ENCODE measurements at places on chromosomes 4 and X.
A peak's percentile ranks its signal among the peaks of the same experiment; 100 is the strongest.

DNA sequence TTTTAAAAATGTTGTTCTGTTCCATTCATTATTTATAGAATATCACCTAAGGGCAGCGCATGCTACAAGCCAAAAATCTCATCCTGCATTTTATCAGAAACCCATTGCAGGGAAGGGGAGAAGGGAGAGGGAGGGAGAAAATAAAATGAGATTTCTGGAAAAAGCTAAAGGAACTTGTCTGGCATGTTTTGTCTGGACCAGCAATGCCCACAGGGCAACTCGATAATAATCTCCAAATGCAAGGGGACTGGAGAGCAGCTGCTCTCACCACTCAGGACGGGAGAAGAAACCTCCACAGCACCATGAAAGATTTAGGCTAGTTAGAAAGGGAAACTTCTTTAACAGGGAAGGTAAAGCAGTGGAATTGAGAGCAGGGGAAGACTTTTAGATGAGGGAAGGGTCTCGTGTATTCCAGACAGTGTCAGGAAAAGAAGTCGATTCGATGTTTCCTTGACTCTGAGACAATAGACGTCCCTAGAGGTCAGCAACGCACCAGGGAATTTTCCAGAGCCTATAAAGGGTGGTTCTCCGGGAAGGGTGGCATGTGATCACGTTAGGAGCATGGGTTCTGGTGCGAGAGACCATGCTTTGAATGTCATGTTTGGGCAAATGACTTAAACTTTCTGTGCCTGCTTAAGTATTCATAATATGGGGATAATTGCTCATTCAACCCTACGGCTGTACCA lies 132.2 kb upstream of the NDP start:
- no peak for DNase-seq

DNA sequence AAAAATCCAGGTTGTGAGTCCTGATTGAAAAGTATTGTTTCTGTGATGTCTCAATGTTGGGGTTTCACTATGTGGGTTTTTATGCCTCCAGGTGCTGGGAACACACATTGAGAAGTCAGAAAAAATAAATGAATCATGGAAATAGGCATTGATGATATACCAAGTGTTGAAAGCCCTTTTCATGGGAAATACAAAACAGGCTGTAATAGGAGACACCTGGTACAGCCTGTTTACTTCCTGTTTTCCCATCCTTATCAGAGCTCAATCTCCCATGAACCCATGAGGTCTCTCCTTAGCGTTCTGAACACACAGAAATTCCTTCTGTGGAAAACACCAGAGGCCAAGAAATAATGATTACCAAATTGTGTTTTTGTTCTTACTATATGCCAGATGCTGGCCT lies 106.3 kb upstream of the BOD1L1 start:
- DNase-seq, result no peak

- DNase-seq, result no peak
Measured at GRCh38 chr4:153154007-153154975, 50.0 kb upstream of the TRIM2 start.

DNA sequence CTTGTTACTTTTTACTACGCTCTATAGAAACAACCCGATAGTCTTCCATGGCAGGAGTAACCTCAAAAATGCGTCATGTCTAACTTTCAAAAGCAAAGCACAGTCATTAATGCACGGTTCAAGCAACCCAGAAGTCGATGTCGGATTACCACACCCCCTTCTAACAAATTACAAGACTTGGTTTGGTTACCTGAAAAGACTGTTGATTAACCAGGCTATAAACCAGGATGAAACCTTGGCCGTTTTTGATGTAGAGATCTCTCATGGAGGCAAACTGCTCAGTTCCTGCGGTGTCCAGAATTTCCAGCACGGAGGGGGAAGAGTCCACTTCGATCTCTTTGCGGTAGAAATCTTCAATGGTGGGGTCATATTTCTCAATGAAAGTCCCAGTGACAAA lies 2.4 kb downstream of the RAP2C start:
- no peak for DNase-seq

DNA sequence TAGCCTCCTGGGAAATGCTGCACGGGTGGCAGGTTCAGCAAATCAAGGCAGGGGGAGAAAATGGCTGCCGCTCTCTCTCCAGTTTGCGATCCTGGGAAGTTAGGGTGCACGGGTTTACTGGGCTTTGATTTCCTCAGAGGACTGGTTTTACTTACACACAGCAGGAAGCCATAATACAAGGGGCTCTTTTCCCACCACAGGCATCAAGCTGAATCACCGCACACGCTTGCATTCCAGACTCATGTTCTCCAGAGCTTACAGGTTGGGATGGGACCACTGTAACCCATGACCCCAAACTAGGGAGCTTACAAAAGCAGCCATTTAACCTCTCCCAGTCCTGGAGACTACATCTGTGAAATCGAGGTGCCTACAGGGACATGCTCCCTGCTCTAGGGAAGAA lies 159.8 kb downstream of the DHRSX start:
- no peak for DNase-seq

GRCh38 chr4:184364100-184364921 lies 110.0 kb downstream of the IRF2 start:
- no peak for DNase-seq

GRCh38 chr4:35993606-35994005 lies 250.7 kb downstream of the ARAP2 start:
- DNase-seq, result peak; percentile 3

DNA sequence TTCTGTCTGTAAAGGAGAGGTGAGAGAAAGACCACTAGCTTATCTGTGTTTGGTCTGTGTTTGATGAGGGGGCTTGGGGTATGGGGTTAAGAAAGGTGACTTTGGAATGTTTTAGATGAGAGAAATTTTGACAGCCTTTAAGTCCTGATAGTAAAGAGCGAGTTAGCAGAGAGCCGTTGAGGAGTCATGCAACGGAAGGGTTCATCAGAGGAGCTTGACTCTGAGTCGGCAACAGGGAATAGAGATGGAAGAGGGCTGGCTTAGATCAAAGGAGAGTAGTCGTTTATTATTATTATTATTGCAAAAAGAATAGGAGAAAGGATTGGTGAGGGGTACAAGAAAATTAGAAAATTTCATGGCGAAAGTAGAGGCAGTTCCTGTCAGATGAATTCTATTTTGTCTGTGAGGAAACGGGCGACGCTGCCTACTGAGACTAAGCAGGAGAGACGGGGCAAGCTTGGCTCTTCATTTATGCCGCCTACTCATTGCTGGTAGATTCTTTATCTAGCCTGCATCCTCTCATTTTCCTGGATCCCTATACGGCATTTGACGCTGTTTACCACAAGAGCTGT lies 473 bp upstream of the VAMP7 start:
- DNase-seq, result peak; percentile 61

DNA sequence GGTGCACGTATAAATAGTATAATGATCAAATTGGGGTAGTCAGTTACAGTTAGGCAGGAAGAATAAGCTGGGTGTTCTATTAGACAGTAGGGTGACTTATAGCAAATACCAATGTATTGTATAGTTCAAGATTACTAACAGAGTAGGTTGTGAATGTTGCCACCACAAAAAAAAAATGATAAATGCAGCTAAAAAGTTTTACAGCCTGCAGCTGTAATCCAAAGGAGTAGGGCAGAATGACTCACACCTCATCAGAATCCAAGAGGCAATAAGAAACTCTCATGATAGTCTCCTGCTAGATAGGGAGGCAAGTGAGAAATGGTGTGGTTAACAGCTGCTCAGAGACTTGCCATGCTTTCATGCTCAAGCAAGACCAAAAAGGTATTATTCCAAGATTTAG lies 19.6 kb upstream of the TCEAL4 start:
- no peak for DNase-seq

DNA sequence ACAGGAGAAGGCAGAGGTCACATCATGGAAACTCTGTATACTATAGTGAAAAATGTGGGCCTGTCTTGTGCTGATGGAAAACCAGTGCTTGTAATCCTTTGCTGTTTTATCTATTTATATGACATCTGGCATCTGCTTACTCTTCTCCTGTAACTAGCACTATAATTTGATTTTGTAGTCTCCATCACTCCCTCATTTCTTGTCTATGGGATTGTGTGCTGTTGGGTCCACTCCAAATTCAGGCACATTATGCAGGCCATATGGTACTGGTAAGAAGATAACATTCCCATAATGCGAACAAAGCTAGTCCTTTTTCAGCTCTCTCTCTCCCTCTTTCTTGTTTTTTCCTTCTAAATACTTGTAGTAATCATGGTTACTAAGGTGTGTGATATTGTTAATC lies 581.2 kb upstream of the IGFBP7 start:
- DNase-seq, result no peak

DNA sequence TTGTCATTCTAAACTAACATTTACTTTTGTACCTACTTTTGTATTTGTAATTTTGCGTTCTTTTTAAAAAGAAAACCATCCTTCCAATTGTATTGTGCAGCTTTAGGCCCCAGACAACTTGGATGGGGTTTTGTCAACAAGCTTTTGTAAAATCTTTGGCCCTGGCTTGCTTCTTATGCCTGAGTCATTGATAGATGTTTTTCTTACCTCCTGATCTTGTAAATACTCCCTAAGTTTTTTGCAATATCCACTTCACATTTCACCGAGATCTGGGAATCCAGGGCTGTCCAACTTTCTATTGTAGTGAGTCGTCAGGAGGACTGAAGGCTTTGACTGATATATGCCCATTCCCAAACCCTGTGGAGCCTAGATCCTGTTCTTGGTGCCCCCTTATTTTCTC lies 126.9 kb upstream of the GUCY1A1 start:
- DNase-seq, result no peak

DNA sequence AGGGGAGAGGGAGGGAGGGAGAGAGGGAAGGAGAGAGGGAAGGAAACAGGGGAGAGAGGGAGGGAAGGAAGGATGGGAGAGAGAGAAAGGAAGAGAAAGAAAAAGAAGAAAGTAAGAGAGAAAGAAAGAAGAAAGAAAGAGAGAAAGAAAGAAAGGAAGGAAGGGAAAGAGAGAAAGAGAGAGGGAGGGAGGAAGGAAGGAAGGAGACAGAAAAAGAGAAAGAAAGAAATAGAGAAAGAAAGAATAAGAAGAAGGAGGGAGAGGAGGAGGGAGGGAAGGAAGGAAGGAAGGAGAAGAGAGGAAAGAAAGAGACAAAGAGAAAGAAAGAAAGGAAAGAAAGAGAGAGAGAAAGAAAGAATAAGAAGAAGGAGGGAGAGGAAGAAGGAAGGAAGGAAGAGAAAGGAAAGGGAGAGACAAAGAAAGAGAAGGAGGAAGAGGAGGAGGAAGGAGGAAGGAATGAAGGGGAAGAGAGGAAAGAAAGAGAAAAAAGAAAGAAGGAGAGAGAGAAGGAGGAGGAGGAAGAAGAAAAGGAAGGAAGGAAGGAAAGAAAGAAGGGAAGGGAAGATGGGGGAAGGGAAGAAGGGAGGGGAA lies 189.6 kb downstream of the PARM1 start:
- no peak for DNase-seq

GRCh38 chr4:183426507-183426906 lies 17.9 kb upstream of the CDKN2AIP start:
- no peak for DNase-seq

GRCh38 chrX:9340598-9341290 lies 124.1 kb upstream of the TBL1X start:
- DNase-seq, result no peak

GRCh38 chrX:113330416-113330815 lies 489.8 kb upstream of the AMOT start:
- DNase-seq, result no peak

DNA sequence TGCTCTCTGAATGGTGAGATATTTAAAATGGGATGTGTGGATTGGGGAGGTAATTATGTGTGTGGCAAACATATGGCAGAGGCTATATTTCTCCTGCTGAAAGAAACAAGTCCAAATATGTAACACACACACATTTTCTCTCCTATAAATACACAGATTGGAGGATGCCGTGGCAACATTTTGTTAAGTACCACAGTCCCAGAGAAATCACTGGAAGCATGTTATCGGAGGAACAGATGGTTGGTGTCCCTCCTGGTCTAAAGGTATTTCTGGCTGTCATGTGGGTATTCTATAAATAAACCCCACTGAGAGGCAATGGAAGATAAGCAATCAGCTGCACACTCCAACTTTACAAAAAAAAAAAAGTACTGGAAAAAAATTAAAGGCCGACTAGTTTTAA lies 528.3 kb upstream of the BOD1L1 start:
- DNase-seq, result no peak

DNA sequence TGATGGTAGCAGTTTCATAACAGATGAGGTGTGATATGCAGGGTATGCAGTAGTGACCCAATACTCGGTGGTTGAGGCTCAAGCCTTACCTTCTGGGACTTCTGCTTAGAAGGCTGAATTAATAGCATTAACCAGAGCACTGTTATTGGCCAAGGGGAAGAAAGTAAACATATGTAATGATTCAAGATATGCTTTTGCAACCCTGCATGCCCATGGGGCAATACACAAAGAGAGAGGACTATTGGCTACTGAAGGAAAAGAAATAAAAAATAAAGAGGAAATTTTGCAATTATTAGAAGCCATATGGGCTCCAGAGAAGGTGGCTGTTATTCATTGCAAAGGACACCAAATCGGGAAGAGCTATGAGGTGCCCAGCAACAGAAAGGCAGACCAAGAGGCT lies 8.7 kb downstream of the GAGE10 start:
- DNase-seq, result no peak

- no peak for DNase-seq
Measured at GRCh38 chr4:179671609-179672008, 2229.4 kb upstream of the AGA start.

- DNase-seq, result no peak
Measured at GRCh38 chrX:18899796-18900380, 84.0 kb downstream of the PHKA2 start.

DNA sequence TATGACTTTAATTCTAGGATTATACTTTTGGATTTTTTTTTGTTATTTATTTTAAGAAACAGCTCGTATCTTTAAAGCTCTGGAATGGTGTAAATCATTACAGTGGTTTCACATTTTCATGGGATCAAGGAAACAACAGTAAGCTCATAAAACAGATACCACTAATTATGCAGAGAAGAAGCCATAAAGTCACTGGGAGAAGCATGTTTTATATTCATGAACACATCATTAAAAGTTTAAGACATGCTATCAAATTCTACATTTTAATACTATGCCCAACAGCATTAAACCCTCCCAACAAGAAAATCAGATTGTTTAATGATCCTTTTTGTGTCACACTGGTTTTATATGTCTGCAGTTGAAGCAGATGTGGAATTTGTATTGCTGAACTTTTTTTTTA lies 149.9 kb downstream of the FBXO8 start:
- DNase-seq, result peak; percentile 21

DNA sequence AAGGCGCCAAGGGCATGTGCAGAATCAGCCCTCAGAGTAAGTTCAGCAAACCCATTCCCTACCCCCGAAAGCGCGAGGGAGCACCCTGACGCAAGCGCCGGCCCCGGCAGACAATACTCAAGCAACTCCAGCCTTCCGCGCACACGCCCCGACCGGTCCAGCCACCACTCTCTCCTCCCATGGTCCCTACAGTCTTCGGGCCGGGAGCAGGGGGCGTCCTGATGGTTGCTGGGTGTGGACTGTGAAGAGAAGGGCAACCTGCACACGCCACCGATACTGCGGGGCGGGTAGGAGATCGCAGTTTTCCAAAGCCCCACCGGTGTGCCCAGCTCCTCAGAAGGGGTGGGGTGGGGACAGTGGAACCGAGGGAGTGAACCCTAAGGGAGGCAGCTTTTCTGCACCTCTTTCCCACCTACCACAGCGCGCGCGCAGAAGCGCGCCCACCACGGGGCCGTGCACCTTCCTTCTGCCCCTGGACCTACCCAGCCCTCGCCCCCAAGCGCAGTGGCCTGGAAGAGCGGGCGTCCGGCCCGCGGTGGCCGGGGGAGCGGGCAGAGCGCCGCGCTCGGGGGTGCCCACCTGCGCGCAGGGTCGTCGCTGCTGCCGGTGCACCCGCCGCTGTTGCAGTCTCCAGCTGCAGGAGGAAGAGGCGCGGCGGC lies 650.2 kb upstream of the DIPK2B start:
- no peak for DNase-seq

GRCh38 chrX:39633293-39633692 lies 464.5 kb downstream of the BCOR start:
- DNase-seq, result no peak

Measured in NCI-H526 treated with DMSO at 0.1 percent for 48 hours (cell line).